ENCODE measurements at places on chromosomes 12 and 14.

- DNase-seq = no peak
Observed at GRCh38 chr14:101116065-101116464, 212.5 kb upstream of the RTL1 start.

DNA sequence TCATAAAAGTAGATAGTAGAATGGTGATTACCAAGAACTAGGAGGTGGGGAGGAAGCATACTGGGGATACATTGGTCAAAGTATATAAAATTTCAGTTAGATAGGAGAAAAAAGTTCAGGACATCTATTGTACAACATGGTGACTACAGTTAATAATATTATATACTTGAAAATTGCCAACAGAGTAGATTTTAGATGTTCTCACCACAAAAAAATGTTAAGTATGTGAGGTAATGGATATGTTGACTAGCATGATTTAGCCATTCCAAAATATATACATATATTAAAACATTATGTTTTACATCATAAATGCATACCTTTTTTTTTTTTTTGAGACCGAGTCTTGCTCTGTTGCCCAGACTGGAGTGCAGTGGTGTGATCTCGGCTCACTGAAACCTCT, 31.0 kb downstream of the TMEM116 start:
- no peak for DNase-seq

GRCh38 chr14:91373591-91374254, 43.9 kb downstream of the CCDC88C start:
- no peak for DNase-seq

- DNase-seq = no peak
Observed at GRCh38 chr12:113658006-113658655, 186.5 kb upstream of the LHX5 start.

DNA sequence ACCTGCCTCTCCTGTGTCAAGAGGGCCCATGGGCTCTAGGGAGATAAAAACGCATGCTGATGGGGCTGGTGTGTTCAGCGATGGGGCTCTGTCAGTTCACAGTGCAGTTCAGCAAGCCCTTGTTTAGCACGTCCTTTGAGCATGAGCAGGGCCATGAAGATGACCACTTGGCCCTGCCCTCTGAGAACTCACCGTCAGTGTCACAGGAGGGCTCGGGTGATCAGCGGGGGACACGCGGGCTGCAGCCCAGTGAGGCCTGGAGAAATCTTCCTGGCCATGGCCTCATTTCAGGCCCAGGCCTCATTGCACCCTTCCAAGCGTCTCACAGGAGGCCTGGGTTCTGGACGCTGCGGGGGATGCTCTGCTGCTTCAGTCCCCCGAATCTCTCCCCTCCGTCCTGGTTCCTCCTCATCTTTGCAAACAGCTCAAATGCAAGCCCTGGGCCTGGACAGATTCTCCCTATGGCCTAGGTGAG, 181.6 kb downstream of the ADGRD1 start:
- no peak for DNase-seq

GRCh38 chr12:49331380-49332222, 5.4 kb downstream of the C1QL4 start:
- peak; percentile 84 for DNase-seq

DNA sequence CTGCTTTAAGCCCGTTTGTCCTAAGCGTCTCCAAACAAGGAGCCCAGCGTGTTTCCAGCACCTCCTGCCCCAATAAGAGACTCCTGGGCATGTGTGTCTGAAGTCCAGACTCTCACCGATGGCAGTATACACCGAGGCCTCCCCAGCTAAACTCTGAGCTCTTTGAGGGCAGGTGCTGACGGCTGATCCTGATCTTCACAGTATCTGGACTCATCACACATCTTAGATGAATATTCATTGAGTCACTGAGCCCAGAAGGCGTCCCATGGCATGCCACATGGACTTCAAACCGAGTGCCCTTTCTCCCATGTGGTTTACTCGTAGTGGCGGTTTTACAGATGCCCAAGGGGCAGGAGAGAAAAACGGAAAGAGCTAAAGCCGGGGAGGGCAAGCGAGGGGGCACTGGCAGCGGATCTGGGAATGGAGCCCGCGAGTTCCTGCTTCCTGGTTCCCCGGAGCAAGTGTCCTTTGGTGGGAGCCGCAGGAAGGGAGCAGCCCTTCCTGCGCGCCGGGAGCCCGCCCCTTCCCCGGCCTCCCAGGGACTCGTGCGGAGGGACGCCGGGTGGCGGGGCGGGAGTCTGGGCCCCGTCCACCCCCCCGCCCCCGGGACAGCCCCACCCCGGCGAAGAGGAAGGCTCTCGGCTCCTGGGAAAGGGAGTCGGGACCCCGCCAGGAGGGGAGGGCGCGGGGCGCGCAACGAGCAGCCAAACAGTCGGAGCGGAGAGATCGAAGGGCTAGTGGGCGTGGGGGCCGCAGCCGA, 585 bp upstream of the TEAD4 start:
- peak; percentile 68 for DNase-seq

DNA sequence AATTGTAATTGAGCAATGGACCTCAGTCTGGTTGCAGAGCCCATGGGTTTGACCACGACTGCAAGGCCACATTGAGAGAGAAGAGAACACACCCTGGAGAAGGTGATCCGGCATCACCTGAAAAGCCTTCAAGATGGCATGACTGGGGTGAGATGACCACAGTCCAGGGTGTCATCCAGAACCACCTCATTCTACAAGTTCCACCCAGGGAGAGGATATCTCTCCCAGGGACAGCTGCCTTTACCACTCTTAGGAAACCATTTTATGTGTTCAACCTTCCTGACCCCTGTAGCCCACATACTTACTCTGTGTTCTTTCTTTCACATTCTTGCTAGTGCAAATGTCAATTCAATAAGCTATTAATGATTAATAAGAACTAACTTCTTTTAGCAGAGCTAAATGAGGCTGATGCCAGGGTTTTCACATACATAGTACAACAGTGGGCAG, 43.4 kb upstream of the CPM start:
- DNase-seq = no peak

- DNase-seq = no peak
Observed at GRCh38 chr14:80618751-80619329, 322.7 kb downstream of the CEP128 start.

- peak; percentile 33 for DNase-seq
Observed at GRCh38 chr12:15603474-15604085, 185.6 kb downstream of the EPS8 start.

- DNase-seq = no peak
Observed at GRCh38 chr14:67643713-67644112, 24.0 kb downstream of the ARG2 start.

- DNase-seq = no peak
Observed at GRCh38 chr14:93984070-93984469, 7.7 kb upstream of the ASB2 start.

- no peak for DNase-seq
Observed at GRCh38 chr12:9721394-9722092, 11.4 kb downstream of the CLECL1 start.

GRCh38 chr14:50022661-50023060, 93.7 kb downstream of the VCPKMT start:
- DNase-seq = no peak

GRCh38 chr12:18797604-18798003, 59.7 kb downstream of the CAPZA3 start:
- no peak for DNase-seq

Data from right hindlimb (tissue), 1 donor.